LHCN-M2 (cell line): ENCODE measurements at places on chromosomes 4 and X. TPM values are rescaled to one million over a fixed set of nuclear protein-coding genes. Genes with fewer than 3 reads are reported as not detected.

- no peak for DNase-seq
Measured at GRCh38 chr4:184279496-184280061, 61.9 kb upstream of the ENPP6 start.

GRCh38 chr4:1998296-1998695, 10.5 kb downstream of the NELFA start:
- no peak for DNase-seq

GRCh38 chr4:105470766-105471165, 3.1 kb downstream of the PPA2 start:
- DNase-seq = no peak

- no peak for DNase-seq
Measured at GRCh38 chr4:95636061-95636460, 87.3 kb upstream of the UNC5C start.

DNA sequence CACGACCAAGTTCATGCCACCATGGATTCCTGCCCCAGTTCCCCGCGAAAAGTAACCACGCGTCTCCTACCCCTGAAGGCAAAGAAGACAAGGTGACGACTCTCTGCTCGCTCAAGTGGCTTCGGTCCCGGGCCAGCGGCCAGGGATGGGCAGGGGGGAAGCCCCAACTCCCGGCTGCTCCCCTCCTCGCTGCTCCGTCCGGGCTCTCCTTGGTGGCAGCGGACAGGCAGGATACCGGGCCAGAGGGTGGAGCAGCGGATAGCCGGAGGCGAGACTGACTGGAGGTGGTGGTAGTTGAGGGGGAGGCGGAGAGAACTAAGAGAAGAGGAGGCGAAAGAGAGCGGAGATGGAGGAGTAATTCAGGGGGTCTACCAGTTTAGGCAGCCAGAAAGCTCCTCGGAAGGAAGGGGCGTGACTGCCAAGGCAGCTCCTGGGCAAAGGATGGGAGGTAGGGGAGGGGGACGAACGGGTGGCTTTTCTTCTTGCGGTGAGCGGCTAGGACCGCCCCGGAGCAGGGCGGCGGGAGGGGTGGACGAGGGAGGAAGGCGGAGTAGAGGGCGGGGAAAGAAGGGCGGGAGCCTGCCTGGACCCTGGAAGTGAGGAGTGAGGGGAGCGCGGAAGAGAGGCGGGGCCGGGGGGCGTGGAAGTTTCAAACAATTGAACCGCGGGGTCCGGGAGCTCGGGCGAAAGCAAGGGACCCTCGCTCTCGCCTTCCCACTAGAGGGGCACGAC, at the start of gene AMOT:
TSS of gene AMOT (minus strand) at position 450 of the 732 bp plus-strand sequence. CDS start 17,705 bp downstream, outside the sequence.
- peak; percentile 9 for DNase-seq

SLC49A3 gene
- 0.17 TPM in 1 of 2 replicates, not detected in the other for total RNA-seq
